ENCODE measurements at places on chromosomes 2 and 18. TPM values are rescaled to one million over a fixed set of nuclear protein-coding genes. Genes with fewer than 3 reads are reported as not detected.

The BIRC6 gene
- total RNA-seq = 83.1 TPM

DNA sequence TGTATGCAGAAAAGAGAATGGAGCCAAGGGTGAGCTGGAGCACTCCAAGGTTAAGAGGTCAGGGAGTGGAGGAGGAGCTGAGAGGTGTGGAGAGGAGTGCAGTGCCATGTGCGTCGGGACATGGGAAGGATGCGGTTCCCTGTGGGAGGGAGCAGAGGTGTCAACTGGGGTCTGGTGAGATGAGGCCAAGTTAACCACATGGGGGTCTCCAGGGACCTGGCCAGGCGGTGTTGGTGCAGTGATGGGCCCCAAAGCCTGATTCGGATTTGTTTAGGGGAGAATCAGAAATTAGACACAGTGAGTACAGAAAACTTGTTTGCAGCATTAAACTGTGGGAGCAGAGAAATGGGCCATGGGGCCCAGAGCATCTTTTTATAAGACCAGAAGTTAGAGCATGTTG, 210.5 kb downstream of the LDLRAD4 start:
- no peak for DNase-seq
- H3K27me3 ChIP-seq = no peaks in the 10 kb centered on the region
- H3K4me1 ChIP-seq = peaks cover 13% of the 10 kb centered on the region
- no peak overlapping the region for H3K4me3 ChIP-seq

DNA sequence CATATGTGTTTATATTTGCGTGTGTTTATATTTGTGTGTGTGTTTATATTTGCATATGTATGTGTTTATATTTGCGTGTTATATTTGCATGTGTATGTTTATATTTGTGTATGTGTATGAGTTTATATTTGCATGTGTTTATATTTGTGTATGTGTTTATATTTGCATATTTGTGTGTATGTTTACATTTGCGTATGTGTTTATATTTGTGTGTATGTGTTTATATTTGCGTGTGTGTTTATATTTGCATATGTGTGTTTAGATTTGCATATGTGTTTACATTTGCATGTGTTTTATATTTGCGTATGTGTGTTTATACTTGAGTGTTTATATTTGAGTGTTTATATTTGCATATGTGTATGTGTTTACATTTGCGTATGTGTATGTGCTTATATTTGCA, 115.7 kb upstream of the CTDP1 start:
- H3K27me3 ChIP-seq = no peaks in the 10 kb centered on the region
- H3K4me1 ChIP-seq = peaks cover 10% of the 10 kb centered on the region
- H3K4me3 ChIP-seq = no peak overlapping the region
- H3K27ac ChIP-seq = no peak overlapping the region
- no peaks in the 10 kb centered on the region for H3K36me3 ChIP-seq

GRCh38 chr2:212943351-212943750, 208.1 kb downstream of the IKZF2 start:
- DNase-seq = no peak
- no peaks in the 10 kb centered on the region for H3K4me1 ChIP-seq
- no peak overlapping the region for H3K27ac ChIP-seq
- no peak overlapping the region for H3K4me3 ChIP-seq
- H3K36me3 ChIP-seq = no peaks in the 10 kb centered on the region
- no peaks in the 10 kb centered on the region for H3K27me3 ChIP-seq

- H3K36me3 ChIP-seq = no peaks in the 10 kb centered on the region
- no peaks in the 10 kb centered on the region for H3K4me1 ChIP-seq
- no peaks in the 10 kb centered on the region for H3K27me3 ChIP-seq
- H3K27ac ChIP-seq = no peak overlapping the region
Measured at GRCh38 chr2:232448304-232448690, 7.7 kb upstream of the ALPI start.
